Activated CD8-positive, alpha-beta memory T cell treated with anti-CD3 and anti-CD28 coated beads for 1 hour (primary cell): ENCODE measurements at places on chromosomes 4 and X.

- DNase-seq: no peak
These were observed 137.0 kb upstream of the INPP4B start for GRCh38 chr4:142983065-142983464.

GRCh38 chr4:97153042-97153441, 990.2 kb downstream of the STPG2 start:
- DNase-seq: no peak

DNA sequence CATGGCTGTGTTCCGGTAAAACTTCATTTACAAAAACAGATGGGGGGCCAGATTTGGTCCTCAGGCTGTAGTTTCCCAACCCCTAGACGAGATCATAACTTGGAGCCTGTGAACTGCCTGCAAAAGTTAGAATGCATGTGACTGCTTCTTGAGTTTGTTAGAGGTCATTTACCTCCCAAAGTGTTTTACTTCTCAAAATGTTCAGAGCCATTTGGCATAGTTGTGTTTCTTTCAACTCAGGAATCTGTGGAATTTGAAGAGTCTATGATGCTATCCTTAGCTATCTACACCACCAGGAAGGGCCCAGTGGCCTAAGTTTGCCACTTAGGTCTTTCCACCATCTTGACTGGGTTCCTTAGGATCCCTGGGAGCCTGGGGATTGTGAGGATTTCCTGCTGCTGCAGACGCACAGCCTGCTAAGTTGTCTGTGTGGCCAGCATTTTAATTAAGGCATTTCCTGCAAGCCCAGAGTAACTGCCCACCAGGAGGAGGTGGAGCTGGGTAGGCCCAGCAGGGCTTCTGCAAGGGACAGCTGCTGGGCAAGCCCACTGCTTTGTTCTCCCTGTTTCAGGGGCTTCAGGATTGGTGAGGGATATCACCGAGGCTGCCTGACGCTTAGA, 53.1 kb downstream of the CCNI start:
- no peak for DNase-seq

DNA sequence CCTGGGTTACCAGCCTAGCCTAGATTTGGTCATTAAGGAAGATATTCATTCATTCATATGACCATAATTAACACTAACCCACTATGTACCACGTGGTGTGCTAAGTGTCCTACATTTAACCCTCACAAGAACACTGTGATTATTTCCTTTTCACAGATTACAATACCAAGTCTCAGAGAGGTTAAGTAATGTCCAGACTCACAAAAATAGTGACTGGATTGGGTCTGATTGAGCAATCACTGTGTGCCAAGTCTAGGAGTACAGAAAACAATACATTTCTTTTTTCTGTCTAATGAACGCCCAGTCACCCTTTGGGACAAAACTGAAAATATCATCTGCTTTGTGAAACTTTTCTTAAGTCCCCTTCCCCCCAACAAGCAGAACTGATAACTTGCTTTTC, 7.6 kb upstream of the DLG3 start:
- DNase-seq: no peak

- DNase-seq: no peak
These were observed 121.4 kb downstream of the SPRY1 start for GRCh38 chr4:123517971-123518370.

GRCh38 chrX:14616301-14616700, 87.0 kb downstream of the GLRA2 start:
- DNase-seq: no peak

DNA sequence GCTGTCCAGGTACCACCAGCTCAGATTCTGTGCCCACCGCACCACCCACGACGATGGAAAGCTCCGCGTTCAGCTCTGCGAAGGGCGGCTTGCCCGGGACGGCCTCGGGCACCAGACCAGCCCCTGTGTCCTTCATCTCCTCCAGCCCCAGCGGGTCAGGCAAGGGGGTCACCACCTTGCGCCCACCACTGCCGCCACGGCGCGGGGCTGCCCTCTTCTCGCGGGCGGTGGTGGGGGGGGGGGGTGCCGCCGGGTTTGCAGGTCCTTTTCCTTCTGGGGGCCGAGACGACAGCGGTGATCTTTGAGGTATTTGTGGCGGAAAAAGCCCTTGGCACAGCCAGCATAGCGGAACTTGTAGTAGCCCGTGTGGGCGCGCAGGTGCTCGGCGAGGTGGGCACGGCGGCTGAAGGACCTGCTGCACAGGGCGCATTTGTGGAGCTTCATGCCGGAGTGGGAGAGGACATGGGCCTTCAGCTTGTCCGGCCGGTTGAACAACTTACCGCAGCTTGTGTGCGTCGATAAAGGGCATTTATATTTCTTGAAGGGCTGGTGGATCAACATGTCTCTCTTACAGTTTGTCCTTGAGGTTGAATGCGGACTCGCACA, 50.9 kb downstream of the CFAP299 start:
- no peak for DNase-seq

- no peak for DNase-seq
These were observed 18.8 kb upstream of the CENPU start for GRCh38 chr4:184752496-184753275.

DNA sequence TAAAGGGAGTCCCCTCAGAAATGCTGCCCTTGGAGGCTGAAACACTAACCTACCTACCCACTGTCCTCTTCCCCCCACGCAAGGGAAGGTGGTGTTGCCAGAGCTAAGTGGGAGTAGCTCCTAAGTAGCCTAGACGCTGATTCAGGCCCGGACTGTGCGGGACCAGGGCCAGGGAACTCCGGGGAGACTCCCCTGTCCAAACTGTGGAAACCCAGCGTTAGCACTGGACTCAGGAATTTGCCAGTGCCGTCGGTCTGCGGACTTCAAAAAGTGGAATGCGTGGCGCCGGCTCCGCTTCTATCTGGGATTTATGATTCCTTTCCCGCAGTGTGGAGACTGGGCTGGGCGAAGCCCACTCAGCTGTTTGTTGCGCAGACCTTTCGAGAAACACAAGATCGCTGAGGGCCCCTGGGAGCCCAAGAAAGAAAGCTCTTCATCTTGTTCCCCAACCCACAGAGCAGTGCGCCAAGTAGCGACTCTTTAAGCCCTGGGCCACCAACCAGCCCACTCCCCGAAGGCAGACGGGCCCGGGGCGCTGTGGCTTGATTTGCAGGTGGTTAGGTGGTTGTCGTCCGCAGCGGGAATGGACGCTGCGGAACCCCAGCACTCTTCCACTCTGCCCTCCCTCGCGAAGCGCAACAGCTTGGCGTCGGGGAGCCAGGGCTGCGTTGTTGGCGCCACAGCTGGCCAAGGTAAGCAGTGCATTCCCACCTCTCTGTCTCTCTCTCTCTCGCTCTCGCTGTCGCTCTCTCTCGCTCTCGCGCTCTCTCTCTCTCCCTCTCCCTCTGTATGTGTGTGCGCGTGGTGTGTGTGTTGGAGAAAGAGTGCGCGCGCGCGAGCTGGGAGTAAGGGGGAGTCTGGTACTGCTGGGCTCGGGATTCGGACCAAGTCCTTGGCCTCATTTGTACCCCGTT, 2.0 kb downstream of the TMEM255A start:
- DNase-seq: peak; percentile 18

DNA sequence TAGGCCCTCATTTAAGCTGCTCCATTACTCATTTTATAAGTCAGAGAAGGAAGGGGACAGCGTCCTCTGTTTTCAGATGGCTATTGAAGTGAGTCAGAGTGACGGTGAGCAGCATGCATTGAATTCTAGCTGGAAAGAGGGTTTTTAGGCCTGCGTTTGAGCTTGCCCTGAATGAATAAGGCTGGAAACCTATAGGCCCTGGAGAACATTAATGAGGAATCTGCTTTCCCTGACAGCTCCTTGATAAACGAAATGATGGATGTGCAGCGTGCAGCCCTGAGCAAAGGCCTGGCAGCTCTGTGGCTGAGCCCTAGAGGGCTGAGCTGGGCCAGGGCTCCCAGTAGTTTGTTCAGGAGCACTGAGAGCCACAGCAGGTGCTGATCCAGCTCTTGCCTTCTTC, 33.4 kb downstream of the TBL1X start:
- DNase-seq: no peak

GRCh38 chr4:152138451-152138850, 377.6 kb upstream of the GATB start:
- DNase-seq: no peak

DNA sequence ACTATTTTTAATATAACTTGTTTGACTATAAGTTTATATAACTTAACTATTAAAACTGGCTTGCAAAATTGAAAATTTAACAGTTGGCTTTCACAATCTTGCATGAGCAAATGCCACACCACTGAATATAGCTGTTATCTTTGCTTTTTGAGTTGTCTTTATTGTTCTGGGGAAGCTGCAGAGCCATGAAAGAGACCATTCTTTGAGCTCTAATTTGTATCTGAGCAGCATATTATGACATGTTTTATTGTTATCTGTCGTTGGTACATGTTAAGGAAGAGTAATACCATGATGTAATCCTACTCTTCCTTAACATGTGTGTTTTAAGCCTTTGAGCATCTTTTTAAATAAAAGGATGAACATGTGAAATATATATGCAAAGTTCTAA, 97.1 kb upstream of the ANK2 start:
- DNase-seq: no peak

DNA sequence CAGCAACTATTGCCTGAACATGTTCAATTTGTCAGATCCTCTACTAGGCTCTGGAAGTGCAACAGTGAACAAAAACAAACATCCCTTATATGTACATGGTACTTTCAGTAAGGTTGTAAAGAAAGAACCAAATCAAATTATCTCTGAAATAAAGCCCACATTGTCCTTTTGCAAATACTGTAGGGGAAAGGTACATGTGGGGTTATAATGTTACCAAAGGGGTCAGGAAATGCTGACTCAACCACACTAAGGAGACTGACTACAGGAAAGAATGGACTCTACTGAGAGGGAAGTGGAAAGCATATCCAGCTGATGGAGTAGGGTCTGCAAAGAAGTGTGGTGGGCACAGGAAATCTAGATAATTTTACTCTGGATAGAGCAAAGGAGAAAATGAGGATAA, 61.5 kb downstream of the PCDH18 start:
- no peak for DNase-seq

DNA sequence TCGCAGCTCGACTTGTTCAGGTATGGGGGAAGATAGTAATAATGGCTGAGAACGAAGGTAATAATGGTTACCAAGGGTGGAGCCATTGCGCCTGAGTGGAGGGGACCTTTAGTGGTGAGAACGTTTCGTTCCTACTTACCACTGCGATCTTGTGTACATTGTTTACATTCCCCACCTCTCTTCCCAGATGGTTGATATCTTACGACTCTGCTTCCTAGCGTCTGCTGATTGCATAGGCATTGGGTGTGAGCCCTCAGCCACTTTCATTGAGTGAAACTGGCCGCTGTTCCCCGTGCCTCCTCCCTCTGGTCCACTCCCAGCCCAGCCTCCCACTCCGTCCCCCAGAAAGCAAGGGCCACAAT, 850 bp downstream of the IGBP1 start:
- DNase-seq: no peak

GRCh38 chrX:136306182-136306581, 5.4 kb downstream of the ADGRG4 start:
- DNase-seq: no peak
